ENCODE measurements at places on chromosomes 4 and X. TPM values are rescaled to one million over a fixed set of nuclear protein-coding genes. Genes with fewer than 3 reads are reported as not detected.

Gene ZCCHC12
- 0.89 TPM for total RNA-seq

Gene SLC25A43
- 14.1 TPM for total RNA-seq

Gene COX7B2
- not detected for total RNA-seq

Gene HAUS3
- total RNA-seq, result 17.3 TPM

Gene IL1RAPL1
- total RNA-seq, result 2.8 TPM

Gene NWD2
- total RNA-seq, result not detected

Gene AMTN
- total RNA-seq, result not detected

Gene VBP1
- 77.3 TPM for total RNA-seq

Gene MAGEC3
- not detected for total RNA-seq

Gene S100G
- total RNA-seq, result not detected

DNA sequence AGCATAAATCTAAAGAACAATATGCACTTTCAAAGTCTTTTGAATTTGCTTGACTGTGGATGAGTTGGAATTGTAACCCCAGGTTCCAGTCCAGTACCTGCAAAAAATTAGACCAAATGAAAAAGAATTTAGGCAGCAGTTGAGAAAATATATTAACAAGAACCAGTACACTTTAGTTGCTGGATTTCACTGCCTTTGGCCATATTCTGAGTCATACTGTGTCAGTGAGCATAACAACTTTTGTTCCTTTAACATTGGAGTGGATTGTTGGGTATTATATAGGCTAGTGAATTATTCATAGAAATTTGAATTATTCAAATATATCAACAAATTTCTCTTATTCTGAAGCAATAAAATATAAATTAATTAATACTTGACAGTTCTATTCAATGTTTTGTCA is 101.5 kb upstream of the SMAD1 start:
- no peak for DNase-seq

- no peak for DNase-seq
Observed at GRCh38 chr4:101068115-101068514, 279.2 kb downstream of the PPP3CA start.

DNA sequence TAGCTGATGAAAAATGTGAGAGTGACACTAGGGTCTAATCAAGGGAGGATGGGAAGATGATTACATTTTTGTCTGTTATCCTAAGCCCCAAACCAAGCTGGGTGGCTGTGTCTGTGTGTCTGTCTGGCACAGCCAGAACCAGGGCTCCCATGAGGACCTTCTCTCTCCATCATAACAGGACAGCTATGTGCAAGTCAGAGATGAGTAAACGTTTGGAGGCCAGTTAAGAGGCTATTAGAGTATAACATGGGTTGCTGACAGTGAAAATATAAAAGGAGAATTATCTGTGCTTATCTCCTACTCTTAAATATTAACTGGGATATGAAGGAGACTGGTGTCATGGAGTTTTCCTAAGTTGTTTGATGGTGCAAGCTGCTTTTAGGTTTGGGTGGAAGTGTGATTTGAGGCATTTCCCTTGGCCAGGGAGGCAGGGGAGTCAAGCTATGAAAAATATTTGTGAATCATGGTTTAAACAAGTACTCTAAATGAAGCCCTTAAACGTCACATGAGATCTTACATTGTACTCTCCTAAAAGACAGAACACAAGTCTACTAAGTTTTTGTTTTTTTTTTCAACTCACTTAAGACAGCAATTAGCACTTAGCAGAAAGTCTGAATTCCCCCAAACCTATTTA is 156.2 kb downstream of the ENOX2 start:
- no peak for DNase-seq

DNA sequence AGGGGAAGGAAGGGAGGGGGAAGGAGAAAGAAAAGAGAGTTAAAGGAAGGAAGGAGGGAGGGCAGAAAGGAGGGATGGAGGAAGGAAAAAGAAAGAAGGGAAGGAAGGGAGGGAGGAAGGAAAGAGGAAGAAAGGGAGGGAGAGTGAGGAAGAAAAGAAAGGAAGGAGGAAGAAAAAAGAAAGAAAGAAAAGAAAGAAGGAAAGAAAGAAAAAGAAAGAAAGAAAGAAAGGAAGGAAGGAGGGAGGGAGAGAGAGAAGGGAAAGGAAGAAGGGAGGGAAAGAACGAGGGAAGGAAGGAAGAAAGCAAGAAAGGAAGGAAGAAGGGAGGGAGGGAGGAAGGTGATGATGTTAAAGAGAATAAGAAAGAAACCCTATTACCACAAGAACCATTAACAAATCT is 150.6 kb downstream of the MXRA5 start:
- no peak for DNase-seq

DNA sequence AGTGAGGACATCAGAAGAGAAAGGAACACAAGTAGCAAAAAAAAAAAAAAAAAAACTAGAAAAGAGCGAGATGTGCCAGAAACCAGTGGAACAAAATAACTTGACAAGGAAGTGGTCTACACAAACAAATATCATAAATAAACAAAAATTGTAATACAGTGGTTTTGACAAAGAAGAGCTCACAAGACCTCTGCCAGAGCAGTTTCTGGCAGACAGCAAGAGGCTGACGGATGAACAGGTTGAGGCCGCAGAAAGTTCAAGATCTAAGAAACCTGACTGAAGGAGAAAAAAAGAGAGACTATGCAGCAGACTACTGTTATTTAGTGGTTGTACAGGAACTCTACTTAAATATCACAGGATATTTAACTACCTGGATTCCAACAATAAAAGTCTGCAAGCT is 66.2 kb downstream of the MAB21L2 start:
- no peak for DNase-seq

- DNase-seq, result no peak
Observed at GRCh38 chr4:14767142-14767541, 235.1 kb upstream of the CPEB2 start.

DNA sequence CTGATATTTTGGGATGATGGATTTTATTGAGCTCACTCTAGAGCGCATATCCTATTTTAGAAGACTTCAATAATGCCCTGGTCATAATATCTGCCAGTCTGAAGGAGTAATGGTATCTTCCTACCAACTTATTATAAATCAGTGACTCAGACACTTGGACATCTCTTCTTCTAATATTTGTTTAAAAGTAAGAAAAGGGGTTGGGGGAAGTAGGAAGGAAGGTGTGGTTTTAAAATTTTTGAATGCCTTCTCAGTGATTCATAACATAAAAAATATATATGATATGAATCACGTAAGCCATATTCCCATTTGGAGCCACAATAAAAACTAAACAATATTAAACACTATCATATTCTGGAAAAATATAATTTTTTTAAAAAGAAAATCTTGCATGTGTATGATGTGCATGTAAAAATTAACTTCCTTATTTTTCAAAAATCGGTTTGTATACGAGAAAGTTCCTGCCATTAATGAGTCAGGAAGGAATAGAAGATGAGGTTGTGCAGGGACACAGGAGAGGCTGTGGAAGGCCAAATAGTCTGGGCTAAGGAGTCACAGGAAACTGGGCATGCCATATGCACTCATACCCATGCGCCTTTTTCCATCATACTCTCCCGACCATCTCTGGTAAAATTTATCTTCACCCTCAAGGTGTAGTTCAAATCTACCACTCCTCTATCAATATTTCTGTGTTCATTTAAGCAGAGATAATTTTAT is 286.5 kb downstream of the EPHA5 start:
- DNase-seq, result no peak

- DNase-seq, result no peak
Observed at GRCh38 chr4:95386410-95386809, 162.4 kb downstream of the UNC5C start.

GRCh38 chr4:3304831-3305609 is 12.2 kb downstream of the RGS12 start:
- DNase-seq, result no peak

DNA sequence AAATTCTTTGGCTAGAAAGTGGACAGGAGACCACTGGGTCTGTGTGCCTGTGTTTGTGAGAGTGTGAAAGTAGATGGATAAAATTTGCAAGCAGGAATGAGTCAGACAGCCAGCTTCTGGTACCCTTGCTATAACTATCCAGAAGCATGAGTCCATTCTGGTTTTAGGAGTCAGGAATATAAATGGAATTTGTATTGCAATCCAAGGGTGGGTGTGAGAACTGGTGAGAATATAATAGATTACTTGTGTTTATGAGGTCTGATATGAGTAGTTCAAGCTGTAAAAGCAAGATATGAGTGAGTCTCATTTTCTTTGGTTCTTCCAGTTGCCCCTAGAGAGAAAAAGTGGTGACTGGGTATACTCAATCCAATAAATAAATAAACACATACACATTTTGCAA is 212.7 kb upstream of the TAPT1 start:
- DNase-seq, result no peak

DNA sequence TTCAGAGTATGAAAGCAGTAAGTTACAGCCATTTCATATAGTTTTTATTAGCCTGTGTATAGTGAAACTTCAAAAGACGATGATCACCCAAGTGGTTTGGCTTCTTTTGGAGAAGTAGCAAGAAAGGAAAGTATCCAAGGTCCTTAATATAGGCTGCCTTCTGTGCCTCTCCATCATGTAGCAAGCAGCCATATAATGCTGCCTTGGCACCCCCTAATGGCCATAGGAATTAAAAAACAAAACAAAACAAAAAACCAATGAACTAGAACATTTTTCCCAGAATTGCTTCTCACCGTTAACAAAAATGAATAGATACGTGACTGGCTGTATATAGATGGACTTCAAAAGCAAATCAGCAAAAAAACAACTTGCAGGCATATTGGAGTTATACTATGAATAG is 18.9 kb downstream of the LAMP2 start:
- no peak for DNase-seq

GRCh38 chr4:121574618-121575017 is 122.2 kb downstream of the ANXA5 start:
- DNase-seq, result no peak

DNA sequence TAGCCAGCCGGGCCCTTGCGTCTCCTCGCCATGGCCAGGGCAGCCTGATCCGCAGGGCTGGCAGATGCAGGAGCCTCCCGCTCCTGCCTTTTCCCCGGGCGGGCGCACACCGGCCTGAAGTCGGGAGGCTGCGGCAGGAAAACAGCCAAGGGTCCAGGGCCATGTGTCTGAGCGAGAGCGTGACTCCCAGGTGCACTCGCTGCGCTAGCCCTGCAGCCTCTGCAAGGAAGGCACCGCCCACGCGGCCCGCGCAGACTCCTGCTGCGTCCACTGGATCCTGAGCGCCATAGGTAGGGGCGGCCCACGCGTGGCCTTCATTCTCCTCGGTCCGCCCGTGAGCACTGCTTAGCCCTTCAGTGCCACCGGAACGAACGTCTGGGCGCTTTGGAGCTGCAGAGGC is 379.9 kb downstream of the TRAM1L1 start:
- DNase-seq, result no peak

DNA sequence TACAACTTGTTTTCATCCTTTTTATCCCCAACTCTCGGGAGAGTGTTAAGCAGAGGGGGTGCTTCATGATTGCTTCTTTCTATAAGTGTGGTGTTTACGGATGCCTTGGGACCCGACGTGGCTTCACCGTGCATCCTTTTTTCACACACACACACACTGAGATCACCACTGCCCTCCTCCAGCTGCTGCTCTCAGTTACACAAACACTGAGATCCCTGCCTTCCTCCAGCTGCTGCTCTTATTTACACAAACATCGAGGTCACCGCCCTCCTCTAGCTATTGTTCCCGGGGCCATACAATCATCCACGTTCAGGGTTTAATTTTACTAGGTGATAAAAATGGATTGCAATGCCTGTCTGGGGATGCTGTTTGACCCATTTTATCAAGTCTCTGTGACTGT is 155.4 kb upstream of the FAM9B start:
- DNase-seq, result no peak

DNA sequence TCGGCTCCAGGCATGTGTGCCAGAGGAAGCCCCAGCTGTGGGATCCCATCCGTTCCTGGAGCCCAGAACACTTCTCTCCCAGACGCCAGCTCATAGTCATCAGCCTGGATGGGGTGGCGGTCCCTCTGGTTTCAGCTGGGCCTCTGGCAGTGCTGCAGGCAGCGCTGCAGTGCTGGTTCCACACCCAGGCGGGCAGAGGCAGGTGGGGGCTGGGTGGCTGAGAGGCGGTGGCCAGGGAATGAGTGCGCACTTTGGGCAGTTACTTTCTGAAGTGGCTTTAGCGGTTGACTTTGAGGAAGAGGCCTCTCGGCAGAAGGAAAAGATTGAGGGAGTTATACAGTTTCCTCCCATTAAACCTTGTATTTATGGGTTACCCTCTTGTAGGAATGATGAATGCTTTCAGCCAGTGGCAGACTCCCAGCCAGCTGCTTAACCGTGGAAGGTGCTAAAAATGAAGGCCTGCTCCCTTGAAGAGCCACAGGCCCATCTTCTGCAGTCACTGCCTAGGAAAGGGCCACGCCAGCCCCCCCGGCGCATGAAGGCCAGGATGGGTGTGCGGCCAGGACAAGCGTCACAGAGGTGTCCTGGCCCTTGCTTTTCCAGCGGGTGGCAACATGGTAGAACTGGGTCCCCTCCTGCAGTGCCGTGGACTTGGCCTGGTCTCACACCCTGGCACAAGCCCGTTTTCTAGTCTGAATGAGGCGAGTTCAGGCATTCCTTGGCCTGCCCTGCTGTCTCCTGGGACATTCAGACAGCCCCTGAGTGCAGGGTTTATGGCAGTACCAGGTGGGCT is 9.9 kb downstream of the TADA2B start:
- no peak for DNase-seq

DNA sequence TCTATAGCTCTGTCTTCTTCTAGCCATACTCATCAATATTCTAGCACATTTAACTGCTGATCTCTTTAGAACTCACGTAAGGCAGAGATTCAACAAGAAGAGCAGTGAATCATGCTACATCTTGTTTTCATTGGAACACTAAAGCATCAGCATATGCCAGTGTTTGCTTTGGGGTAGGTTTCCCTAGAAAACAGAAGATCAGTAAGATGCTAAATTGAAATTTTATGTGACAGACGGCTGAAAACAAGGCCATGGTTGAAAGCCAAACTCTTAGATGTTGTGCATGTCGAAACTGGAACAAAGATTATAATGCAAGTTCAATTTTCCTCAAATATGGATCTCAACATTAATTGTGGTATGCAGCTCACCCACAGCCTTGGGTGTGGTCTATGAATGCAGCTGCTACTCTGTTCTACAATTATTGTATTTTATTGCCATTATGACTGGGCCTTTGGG is 107.6 kb downstream of the PDLIM5 start:
- DNase-seq, result no peak

DNA sequence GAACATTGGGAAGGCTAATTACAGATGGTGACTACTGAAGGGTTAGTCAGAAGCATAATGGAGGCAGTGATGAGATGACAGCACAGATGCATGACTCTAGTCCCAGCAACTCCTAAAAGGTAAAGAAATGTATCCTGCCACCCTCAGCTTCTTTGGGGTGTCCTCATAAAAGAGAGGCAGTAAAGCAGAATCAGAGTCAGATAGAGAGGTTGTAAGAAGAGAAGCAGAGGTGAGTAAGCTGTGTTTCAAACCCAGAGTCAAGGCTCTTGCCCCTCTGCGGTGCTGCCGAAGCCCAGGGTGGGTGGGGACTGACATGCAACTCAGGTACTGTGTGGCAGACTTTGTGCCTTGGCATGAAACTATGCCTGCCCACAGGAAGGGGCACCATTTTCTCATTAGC is 59.5 kb upstream of the PGM2 start:
- no peak for DNase-seq
